Fibroblast of villous mesenchyme (primary cell): ENCODE measurements at places on chromosomes 13 and 19. TPM values are rescaled to one million over a fixed set of nuclear protein-coding genes. Genes with fewer than 3 reads are reported as not detected.

Gene PRR20A
- total RNA-seq, result not detected in 2 replicates

Gene MEIOSIN
- total RNA-seq, result not detected in 2 replicates

Gene IGSF23
- 0.32 and 0.43 TPM in 2 replicates for total RNA-seq

Gene MAST1
- total RNA-seq, result under 0.01 TPM in 2 replicates

Gene GZMM
- 0.32 and 0.43 TPM in 2 replicates for total RNA-seq

Gene PCDH20
- total RNA-seq, result under 0.01 and 0.43 TPM in 2 replicates

Gene OR7D2
- 0.43 TPM in 1 of 2 replicates, not detected in the other for total RNA-seq

Gene TEX101
- total RNA-seq, result not detected in 2 replicates

Gene KLK6
- total RNA-seq, result not detected in 2 replicates

Gene POSTN
- 149 and 390 TPM in 2 replicates for total RNA-seq

Gene SLC1A6
- total RNA-seq, result not detected in 2 replicates

Gene BCAM
- total RNA-seq, result 10.3 and 15.1 TPM in 2 replicates

Gene RDH8
- not detected in 2 replicates for total RNA-seq

Gene GTF2F1
- 36.1 and 42.7 TPM in 2 replicates for total RNA-seq

Gene CEBPA
- under 0.01 TPM in 1 of 2 replicates, not detected in the other for total RNA-seq

Gene HRC
- under 0.01 TPM in 1 of 2 replicates, not detected in the other for total RNA-seq

Gene PTH2
- not detected in 2 replicates for total RNA-seq

Gene CCDC106
- total RNA-seq, result 7.8 and 9.0 TPM in 2 replicates

Gene SIAH3
- under 0.01 TPM in 1 of 2 replicates, not detected in the other for total RNA-seq

Gene CTU1
- total RNA-seq, result 4.8 and 5.2 TPM in 2 replicates

Gene CAMSAP3
- total RNA-seq, result not detected in 2 replicates

Gene TMTC4
- total RNA-seq, result 11.7 and 12.9 TPM in 2 replicates

Gene TMEM150B
- total RNA-seq, result not detected in 2 replicates

Gene ZGLP1
- total RNA-seq, result 0.32 and 0.43 TPM in 2 replicates

Gene SPC24
- total RNA-seq, result 39.7 and 44.5 TPM in 2 replicates

Gene TMPRSS9
- total RNA-seq, result not detected in 2 replicates

Gene KRTDAP
- not detected in 2 replicates for total RNA-seq

Gene ODAD3
- under 0.01 and 0.43 TPM in 2 replicates for total RNA-seq

Gene PBX4
- 0.64 and 1.7 TPM in 2 replicates for total RNA-seq

Gene CALR3
- total RNA-seq, result not detected in 2 replicates

Gene NOSIP
- 76.9 and 101 TPM in 2 replicates for total RNA-seq

Gene SCEL
- not detected in 2 replicates for total RNA-seq
